Body of pancreas (tissue), 4 donors: ENCODE measurements at places on chromosomes 5 and 9. TPM values are rescaled to one million over a fixed set of nuclear protein-coding genes. Genes with fewer than 3 reads are reported as not detected.

Gene SLC46A2
- total RNA-seq: 0.78 TPM

Gene ACSL6
- total RNA-seq: 2.1 TPM

Gene UCK1
- 16.5 TPM for total RNA-seq

Gene STING1
- total RNA-seq: 24.4 TPM

Gene IRX4
- total RNA-seq: not detected
